Stimulated activated CD4-positive, alpha-beta T cell treated with anti-CD3 and anti-CD28 coated beads, Interleukin-12 subunit alpha, Interleukin-12 subunit beta, amount 100 ng/mL, for 48 hours (primary cell): ENCODE measurements at places on chromosomes 3 and 15.
A peak's percentile ranks its signal among the peaks of the same experiment; 100 is the strongest.

DNA sequence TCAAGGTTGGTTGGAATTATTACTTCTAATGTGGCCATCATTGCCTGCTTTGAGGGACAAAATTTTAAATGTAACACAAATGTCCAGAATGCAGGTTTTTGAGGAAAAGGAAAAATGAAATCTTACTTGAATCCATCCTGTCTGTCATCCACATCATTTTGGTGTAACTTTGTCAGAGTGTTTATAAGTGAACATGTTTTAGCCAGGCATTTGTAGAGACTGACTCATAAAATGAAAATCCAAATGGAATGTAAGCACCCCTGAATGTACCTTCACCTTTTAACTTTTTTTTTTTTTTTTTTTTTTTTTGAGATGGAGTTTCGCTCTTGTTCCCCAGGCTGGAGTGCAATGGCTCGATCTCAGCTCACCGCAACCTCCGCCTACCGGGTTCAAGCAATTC lies 141.8 kb upstream of the BNIP2 start:
- no peak for DNase-seq

GRCh38 chr3:11591391-11592282 lies 52.1 kb downstream of the VGLL4 start:
- DNase-seq, result no peak

- DNase-seq, result peak; percentile 83
Observed at GRCh38 chr15:63503739-63504246, 600 bp upstream of the USP3 start.

- DNase-seq, result no peak
Observed at GRCh38 chr15:75696854-75697259, 15.8 kb downstream of the CSPG4 start.

DNA sequence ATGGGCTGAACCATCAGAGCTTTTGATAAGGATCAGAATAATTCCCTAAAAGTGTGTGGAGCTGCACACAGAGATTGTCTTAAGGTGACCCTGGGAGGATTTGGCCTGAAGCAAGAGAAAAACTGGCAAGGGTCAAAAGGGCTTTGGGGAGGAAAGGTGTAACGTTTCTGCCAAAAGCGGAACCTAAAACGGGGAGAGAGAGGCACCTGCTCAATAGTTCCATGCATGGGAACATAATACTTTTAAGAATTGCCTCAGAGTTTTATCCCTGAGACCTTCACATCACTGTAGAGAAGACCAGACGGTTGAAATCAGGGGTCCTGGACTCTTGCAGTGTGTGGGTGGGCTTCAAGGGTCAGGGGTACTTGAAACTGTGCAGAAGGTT lies 5.9 kb downstream of the ZNF710 start:
- no peak for DNase-seq

DNA sequence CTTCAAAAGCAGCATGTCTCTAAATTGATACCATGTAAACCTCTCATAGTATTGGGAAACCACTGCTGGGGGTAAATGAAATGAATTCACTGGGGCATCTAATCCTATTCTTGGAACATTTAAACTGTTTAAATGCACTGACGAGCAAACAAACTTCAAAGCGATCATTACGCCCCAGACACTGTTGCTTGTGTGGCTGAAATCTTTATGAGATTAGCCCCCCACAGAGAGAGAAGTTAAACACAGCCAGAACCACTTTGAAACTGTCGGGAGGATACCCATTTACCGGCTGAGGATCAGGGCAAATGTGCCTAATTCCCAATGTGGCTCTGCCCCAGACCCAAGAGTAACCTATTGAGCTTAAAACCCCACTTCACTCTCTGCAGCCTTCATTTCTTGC lies 308.4 kb upstream of the CDIN1 start:
- no peak for DNase-seq

DNA sequence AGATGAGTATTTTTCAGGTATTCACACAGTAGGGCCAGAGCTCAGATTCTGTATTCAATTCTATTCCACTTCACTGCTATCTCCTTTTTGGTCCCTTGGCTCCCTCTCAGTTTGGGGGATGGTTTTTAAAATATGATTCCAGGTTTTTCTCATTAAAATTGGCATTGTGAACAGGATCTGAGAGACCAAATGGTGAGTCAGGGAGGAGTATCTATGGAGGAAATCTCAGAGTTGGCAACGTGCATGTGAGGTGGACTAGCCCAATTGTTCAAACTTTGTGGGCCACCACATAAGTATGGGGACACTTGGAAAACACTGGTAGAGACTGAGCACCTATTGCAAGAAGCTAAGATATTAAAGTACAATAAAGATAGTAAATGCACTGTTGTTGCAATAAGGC lies 53.9 kb upstream of the TTC14 start:
- no peak for DNase-seq

- DNase-seq, result no peak
Observed at GRCh38 chr3:152301745-152302181, 33.0 kb downstream of the MBNL1 start.
